ENCODE measurements at places on chromosomes 1 and 21.

GRCh38 chr21:37208741-37209225 lies 58.4 kb downstream of the VPS26C start:
- no peak for DNase-seq

DNA sequence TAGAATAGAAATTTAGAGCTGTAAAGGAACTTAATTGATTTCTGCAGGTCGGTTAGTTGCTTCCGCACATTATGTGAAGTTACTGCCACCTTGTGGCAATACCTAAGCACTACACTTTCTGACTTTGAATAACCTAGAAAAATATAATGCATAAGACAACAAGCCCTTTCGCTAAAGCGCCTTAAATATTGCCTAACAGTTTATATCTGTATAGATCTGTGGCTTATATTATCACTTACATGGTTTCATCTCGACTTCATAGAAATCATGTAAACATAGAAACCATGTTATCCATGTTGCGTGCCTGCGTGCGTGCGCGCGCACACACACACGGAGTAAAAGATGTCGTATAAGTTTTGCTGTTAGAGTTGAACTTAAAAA lies 10.9 kb upstream of the IFI16 start:
- DNase-seq = no peak

DNA sequence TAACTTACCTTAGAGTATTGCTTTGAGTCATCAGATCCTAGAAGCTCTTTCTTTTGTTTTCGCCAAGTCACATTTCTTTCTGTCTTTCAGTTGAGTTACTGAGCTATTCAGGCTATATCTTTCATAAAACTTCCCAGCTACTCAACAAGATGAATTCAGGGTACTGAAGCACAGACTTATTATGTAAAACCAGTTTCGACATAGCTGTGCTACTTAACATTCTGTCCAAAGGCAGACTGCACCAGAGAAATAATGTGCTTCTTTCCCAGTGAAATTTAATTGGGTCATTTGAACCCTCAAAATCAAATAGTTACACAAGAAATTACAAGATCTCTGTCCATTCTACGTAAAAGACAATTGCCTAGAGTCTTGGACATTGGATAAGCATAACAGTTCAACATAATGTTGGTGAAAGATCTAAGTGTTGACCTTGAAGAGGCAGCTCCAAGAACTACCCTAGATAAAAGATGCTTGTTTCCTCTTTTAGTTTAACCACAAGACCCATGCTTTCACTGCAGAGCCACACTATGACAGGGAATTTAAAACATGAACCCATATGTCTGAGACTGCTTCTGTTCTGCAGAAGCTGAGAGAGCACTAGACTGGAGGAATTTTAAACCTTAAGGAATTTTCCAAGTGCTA lies 163.2 kb downstream of the LRRC40 start:
- DNase-seq = no peak

DNA sequence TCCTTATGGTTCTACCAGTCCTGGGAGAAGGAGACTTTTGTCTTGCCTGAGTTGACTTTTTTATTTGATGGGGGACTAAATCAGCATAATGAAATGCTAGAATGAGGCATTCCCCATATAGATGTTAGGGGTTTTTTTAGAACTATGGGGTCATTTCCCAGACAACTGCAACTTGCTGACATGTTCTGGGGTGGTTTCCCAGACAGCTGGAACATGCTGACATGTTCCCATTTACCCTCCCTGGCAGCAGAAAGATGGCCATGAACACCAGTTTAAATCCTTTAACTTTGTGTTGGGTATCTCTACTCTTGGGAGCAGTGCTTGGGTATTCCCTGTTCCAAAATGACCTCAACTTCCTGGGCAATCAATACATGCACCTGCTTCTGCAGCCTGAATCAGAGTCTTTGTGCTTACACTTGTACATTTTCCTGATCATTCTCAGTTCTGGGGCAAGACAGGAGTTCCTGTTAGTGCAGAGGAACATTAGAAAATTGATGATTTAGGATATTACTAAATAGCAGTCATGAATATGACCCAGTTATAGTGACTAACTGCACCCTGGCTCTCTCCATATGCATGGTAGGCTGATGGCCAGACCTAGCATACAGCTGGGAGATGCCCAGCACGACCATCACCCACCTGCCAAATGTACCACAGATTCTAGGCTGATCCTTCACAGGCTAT lies 75.4 kb upstream of the CD5L start:
- DNase-seq = no peak

DNA sequence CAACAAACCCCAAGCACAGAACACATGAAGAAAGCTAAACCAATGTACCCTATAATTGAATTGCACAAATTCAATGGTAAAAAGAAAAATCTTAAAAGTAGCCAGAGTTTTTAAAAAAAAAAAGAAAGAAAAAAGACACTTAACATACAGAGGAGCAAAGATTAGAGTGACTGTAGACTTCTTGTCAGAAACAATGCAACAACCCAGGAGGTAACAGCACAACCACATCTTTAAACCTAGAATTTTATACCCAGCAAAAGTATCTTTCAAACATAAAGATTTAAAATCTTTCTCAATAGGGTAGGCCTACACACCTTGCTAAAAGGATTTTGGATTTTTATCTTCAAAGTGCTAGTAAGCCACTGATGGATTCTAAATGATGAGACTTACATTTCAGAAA lies 64.4 kb downstream of the PHTF1 start:
- no peak for DNase-seq

DNA sequence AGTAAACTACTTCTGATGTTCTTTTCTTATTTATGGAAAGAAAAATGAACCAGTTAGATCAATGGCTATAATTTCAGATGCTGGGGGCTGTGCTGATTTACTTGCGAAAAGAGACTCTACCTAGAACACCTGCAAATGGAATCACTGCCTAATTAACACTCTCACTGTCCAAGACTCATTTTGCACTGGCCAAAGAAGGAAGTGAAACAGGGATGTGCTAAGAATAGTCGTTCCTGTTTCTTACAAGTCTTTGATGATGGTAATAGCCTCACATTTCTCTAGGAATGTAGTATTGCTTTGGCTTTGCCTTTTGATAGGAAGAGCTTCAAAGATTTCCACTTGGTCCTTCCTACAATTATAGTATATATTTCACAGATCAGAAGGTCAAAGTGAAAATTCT lies 12.7 kb upstream of the TSNAX start:
- DNase-seq = no peak

- DNase-seq = no peak
These were observed 328.5 kb downstream of the KIF26B start for GRCh38 chr1:245483247-245483646.

DNA sequence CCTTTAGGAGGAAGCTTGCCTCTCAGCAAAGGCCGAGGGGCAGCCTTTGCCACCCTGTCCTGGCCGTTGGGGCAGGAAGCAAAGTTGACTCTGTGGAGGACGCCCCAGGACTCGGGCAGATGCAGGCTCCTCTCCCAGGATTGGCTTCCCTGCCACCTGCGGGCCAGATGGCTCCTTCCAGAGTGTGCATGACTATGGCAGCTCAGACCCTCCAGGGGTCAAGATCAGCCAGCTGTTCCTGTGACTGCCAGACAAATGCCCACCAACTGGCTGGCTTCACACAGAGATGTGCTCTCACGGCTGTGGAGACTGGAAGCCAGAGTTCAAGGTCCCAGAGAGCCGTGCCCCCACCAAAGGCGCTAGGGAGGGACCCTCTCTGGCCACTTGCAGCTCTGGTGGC lies 87.0 kb upstream of the VAMP3 start:
- DNase-seq = no peak

DNA sequence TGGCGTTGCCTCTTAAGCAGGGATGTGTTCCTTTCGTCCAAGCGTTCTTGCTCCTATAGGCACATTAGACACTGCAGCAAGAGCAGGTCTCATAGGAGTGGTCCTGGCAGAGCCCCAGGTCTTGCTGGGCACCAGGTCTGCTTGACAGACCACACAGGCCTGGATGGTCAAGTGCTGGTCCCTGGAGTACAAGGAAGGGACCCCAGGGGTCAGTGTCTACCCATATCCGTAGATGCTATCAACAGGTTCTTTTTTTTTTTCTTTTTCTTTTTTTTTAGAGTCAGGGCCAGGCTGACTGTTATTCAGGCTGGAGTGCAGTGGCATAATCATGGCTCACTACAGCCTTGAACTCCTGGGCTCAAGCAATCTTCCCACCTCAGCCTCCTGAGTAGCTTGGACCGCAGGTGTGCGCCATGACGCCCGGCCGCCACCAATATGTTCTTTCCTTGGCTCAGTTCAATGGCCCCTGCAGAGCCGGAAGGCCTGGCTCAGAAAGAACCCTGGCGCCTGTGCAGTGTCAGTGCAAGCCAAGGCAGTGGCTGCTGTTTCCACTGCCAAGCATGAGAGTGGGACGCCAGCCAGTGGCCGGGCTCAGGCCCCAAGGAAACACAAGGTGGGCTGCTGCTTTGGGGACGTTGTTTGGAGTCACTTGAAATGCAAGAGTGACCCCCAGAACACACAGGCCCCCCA lies 10.0 kb upstream of the TNFRSF8 start:
- no peak for DNase-seq

DNA sequence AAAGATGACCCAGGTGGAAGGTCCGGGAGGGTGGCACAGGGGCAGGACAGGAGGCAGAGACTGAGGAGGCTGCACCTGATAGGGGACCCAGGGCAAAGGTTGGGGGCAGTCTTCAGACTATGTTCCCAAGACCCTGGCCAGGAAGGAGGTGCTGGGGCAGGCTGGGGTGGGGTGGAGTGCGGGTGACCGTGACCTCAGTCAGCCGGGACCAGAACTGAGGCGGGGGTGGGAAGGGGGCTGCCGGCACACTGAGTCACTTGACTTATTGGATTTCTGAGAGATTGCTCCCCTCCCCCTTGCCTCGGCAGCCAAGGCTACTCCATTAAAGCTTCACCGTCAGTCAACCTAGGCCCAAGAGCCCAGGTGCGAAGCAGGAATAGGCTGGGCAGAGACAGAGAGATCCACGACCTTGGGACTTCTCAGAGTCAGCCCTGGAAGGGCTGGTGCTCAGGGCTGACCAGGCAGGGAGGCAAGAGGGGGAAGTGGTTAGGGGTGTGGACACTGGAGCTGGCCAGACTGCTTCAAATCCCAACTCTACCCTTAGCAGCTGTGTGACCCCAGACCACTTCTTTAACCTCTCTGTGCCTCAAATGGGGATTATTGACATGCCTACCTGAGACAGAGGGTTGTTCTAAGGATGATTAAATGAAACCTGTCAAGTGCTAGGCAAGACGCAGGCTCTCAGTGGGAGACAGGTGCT lies 47.9 kb upstream of the LAPTM5 start:
- no peak for DNase-seq

DNA sequence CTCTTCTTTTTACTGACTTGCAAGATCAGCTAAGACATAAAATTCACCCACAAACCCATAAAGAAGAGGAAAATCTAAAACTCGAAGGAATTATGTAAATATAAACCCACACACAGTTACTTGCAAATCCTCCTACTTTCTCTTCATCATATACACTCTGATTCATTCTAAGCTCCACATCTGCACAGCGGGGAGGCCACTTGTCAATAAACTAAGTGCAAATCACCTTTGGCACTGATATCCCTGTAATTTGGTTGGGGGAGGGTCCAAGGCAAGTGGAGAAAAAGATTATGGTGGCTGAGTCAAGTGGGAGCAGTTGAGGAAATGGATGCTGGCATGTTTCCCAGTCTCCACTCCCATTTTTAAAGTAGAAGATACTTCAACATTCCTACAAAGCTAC lies 596.5 kb downstream of the MATN1 start:
- no peak for DNase-seq

DNA sequence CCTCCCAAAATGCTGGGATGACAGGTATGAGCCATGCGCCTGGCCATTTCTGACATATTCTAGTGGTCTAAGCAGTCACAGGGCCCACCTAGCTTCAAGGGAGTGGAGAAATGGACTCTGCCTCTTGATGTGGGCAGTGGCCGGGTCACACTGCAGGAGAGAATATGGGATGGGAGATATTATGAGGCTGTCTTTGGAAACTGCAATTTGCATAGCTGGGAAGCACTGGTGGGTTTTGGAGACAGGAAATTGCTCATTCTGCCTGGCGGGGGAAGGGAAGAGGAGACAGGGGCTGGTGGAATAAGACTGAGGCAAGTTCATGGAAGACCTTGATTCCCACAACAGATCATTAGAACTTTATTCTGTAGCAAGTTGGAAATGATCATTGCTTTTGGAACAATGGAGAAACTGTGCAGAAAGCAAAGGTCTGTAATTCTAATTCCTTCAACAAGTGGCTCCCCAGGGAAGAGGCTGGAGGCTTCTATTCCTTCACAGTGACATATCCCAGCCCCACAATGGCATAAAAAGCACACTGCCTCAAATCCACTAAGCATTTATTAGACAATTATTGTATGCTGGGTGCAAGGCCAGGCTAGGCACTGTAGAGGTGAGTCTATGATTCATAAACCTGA lies 10.5 kb downstream of the NCMAP start:
- DNase-seq = no peak

DNA sequence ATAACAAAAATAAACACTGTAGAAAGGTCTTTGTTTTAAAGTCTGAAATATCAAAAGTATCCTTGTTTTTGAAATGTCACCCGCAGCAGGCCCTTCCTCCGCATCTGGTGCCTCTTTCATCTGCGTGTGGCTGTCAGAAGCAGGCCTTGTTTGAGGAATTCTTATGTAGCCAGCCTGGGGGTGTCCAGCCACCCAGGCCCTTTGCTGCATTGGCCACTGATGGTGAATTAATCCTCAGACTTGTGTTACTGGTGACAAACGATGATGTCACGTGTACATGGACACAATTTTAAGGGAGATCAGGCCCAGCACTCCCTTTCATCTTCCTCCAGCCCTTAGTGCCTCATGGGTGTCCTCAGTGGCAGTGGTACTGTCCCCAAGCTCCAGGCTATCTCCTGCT lies 208.0 kb upstream of the GALNT2 start:
- DNase-seq = no peak

- DNase-seq = no peak
These were observed 18.3 kb downstream of the PLEKHA6 start for GRCh38 chr1:204341380-204341779.

DNA sequence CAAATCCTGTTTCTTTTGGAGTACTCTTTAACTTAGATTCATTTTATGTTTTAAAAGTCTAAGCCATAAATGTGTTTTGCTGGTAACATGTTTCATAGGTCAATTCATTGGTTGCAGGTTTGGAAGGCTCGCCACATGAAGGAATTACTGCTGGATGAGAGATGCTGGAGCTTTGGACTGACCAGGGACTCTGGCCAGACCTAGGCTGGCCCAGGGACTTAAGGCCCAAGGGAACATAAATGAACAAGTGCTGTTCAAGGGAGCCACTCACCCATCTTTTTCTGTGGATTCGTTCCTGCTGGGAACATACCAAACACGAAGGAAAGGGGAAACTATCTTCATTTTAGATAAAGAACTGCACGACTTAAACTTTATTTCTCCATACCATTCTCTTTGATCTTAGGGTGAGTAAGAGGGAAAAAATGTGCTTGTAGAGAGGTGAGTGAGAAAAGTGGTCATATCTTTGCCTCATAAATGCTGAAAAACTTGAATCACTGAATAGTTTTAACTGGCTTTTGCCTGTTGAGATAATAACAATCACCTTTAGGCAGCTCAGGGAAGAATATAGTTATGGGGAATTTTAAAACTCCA lies 15.3 kb upstream of the SHCBP1L start:
- DNase-seq = no peak

DNA sequence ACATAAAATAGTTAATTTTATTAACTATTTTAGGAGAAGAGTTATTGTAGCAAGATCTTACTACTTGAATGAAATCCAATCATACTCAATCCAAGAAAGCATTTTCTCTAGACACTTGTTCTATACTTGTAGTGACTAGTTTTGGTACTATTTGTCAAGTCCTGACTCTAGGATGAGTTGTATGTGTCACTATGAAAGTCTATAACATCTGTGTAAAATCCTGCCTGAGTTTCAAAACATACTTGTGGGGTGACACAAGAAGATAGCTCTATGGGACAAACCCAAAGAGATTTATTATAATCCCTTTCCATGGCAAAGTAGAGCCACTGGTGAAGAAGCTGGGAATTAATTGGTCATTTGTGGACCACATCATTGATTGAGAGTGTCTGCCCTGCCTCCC lies 1042.2 kb upstream of the ADGRL4 start:
- DNase-seq = no peak

All from activated CD4-positive, CD25-positive, alpha-beta regulatory T cell treated with anti-CD3 and anti-CD28 coated beads, Interleukin-2, amount 50 U/mL, for 16 hours (primary cell).